ENCODE measurements at places on chromosomes 5 and 9.
A peak's percentile ranks its signal among the peaks of the same experiment; 100 is the strongest.

GRCh38 chr5:87129046-87129445 is 138.6 kb upstream of the RASA1 start:
- no peak for DNase-seq

GRCh38 chr5:40734986-40735385 is 20.8 kb downstream of the TTC33 start:
- DNase-seq, result peak; percentile 58

DNA sequence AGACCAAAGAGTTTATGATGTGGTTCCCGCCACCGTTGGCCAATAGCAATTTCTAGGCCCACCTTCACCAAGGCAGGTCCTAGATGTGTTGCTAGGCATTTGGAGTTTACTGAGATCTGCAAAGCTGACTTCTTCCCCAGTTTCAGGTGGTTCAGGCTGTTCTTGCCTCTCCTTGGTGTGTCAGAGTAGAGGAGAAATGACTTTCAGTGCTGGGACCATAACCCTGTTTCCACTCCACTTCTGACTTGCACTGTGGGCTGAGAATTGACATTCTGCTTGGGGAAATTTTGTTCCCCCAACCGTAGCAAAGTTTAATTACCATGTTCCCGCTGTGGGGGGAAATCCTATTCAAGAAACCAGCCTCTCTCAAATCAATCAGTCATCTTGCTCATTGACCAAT is 128.0 kb upstream of the GABRP start:
- DNase-seq, result no peak

DNA sequence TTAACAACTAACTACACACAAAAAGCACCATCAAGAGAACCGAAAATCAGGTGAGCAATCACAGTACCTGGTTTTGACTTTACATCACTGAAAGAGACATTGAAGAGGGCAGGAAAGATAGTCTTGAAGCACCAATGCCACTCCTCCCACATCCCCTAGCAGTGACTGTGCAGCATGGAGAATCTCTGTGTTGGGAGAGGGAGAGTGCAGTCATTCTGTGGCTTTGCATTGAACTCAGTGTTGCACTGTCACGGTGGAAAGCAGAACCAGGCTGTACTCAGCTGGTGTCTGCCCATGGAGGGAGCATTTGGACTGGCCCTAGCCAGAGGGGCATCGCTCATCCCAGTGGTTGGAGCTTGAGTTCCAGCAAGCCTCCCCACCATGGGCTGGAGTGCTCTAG is 40.4 kb downstream of the C5 start:
- DNase-seq, result no peak

- no peak for DNase-seq
These were observed 146.5 kb upstream of the IRX4 start for GRCh38 chr5:2029206-2029605.

- no peak for DNase-seq
These were observed 152.9 kb upstream of the MAP1B start for GRCh38 chr5:71954329-71954728.

DNA sequence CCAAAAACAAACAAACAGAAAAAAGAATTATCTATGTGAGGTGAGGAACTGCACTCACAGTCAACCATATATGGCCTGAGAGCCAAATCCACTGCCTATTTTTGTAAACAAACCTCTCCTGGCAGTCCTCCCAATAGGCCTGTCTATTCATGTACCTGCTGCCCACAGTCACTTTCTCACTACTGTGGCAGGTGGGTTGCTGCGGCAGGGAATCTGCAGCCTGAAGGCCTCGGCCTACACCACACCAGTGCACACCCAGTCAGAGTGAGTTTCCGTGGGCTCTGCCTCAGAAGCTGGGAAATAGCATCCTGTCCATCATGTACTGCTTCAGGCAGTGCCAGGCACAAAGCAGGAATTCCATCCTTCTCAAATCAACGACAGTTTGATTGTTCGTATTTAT is 82.3 kb downstream of the SPTLC1 start:
- no peak for DNase-seq

DNA sequence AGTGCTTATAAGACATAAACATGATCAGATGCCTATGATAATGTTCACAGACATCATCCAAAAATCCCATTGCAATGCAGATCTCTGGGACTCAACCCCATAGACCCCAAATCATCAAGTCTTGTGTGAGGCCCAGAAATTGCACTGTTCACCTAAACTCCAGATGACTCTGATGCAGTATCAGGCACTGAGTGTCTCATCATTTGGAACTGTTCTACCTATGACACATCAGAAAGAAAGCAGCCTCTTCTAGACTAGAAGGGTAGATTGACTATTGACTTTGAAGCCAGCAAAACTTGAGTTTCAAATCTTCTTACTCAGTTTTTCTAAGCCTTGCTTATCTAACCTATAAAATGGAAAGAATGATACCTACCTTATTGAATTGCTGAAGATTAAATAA is 58.7 kb upstream of the PAPPA start:
- peak; percentile 57 for DNase-seq

GRCh38 chr5:52808316-52808901 is 20.7 kb downstream of the ITGA1 start:
- peak; percentile 78 for DNase-seq

DNA sequence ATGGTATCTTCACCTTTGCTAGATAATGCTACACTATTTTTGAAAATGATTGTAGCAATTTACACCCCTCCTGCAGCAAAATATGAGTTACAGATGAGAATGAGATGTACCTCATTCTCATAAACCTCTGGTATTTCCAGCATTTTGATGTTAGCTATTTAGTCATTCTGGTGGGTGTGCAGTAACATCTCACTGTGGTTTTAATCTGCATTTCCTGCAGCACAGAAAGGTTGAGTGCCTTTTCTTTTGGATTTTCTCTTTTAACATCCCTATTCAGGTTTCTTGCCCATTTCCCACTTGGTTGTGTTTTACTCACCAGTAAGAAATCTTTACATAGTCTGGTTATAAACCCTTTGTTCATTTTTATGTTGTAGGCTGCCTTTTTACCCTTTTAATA is 206.2 kb downstream of the NR3C1 start:
- DNase-seq, result peak; percentile 64

- DNase-seq, result no peak
These were observed 51.6 kb downstream of the SLC1A1 start for GRCh38 chr9:4541856-4542255.

DNA sequence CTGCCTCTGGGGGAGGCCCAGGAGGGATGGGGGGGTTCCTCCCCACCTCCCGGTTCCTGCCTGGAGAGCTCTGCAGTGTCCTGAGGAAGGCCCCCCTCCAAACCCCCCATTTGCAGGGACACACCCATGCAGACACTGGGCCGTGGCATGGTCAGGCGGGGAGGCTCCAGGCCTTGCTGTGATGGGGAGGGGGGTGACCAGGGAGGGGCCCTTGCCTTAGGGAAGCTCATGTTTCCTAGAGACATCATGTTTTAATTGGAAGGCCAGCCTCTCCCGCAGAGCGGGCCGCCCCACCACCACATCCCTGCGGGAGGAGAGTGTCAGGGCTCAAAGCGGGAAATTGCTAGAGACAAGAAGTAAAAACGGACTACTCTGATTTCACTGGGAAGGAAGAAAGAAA is 12.0 kb downstream of the PRRX2 start:
- DNase-seq, result no peak

DNA sequence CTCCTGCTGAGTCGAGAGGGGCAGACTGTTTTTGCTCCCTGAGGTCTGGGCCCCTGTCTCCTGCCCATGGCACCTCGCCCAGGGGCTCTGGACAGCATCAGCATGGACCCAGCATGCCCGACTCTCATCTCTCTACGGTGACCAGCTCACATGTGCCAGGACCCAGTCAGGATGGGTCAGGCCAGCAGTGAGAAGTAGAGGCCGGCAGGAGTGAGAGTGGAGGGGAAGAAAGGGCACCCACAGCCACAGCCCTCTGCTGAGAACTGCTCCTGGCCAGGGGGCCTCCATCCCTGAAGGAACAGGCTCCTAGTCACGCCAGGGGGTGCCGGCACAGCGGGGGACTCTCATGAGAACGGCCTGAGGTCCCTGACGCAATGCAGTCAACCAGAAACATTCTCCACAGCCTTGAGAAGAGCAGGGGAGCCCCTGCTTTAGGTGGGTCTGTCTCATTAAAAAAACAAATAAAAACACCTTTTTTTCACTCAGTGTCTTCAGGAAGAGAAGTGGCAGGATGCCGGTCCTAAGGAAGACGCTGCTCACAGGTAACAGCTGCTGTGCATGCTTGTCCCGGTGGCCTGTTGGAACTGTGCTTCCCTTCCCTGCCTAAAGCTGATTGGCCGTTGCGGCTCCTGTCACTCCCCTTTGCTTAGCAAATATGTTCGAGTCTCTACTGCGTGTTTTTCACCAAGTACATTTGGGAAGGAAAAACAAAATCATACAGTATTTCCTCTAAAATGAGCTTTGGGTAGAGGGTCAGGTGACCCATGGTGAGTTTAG is 85.7 kb upstream of the FBXW11 start:
- DNase-seq, result no peak

DNA sequence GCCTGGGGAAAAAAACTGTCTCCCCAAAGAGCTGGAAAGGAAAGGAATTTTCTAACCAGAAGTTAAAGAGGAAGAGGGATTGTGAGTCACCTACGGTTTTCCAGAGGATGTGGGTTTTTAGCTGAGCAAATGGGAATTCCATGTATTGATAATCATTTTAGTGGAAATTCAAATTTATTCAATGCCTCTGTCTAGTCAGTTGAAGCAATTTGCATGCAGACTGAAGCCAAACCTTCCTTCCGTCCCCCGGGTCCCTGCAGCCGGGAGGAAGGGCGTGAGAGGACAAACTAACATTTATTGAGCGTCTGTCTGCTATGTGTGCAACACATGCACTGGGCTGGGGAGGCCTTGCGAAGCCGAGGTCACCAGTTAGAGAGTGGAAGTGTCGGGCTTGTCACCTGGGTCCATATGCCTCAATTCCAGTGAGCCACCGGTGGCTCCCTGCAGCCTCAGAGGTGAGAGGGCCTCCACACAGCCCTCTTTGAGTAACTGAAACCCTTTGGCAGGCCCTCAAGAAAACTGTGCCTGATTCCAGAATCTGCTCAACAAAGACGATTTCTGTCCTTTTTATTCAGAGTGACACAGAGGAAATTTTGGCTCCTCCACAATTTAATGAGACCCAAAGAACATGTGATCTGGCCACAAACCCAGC is 70.3 kb downstream of the COL27A1 start:
- DNase-seq, result no peak

DNA sequence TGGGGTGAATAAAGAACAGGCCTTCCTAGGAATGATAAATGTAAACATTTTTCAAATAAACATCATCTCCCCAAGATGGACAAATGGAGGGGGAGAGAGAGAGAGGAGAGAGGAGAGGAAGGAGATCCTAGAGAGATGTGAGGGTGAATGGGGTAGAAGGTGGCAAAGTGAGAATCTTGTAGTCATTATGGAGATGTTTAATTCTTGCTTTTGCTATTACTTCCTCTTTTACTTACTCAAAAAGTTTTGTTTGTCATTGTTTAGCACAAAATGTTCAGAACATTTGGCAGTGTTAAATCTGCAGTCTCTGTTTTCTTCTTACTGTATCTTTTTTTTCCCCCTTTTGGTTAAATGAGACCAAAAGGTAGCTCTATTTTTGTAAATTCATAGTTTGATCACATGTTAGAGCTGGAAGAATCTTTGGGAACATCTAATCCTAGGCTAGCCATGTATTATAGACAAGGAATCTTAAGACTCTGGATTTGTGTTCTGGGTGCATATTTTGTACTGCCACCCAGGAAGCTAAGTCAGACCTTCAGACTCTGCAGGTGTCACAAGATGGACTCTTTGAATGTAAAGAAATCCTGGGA is 266.1 kb downstream of the NTRK2 start:
- DNase-seq, result no peak

GRCh38 chr5:80185095-80185494 is 70.8 kb downstream of the SERINC5 start:
- no peak for DNase-seq

GRCh38 chr5:132102101-132102701 is 28.6 kb downstream of the CSF2 start:
- DNase-seq, result no peak

- DNase-seq, result no peak
These were observed 45.2 kb upstream of the NDFIP1 start for GRCh38 chr5:142063376-142063775.

DNA sequence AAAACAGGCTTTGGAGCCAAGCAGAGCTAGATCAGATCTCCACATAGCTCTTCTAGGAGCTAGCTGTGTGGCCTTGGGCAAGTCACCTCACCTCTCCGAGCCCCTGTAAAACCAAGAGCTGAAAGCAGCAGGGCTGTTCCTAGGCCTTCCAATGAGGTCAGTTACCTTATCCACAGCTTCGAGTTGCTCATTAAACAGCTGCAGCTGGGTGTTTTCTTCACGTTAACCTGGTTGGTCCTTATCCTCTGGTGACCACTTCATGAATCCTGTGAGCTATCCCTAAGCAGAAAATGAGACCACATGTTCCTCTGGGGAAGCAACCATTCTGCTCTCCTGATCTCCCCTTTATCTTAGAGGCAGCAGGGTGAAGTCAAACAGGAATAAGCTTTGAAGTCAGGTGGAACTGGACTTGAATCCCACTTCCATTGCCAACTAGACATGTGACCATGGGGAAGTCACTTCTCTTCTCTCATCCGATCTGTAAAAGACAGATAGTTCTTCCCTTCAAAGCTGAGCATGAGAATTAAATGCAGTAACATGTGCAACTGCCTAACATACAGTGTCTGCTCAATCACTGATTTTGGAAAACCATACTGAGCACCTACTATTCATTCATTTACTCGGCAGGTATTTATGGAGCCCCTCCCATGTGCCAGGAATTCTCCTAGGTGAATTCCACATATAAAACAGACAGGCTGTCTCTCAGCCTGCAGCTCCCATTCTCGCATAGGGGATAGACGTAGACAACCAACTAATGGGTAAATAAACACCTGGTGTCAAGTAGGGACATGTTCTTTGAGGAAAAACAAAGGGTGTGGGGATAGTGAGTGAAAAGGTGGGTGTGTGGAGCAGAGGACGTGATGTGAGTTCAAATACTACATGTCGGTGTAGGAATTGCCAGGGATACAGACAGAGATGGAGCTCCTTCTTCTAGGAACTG is 111.7 kb upstream of the BOD1 start:
- DNase-seq, result no peak

DNA sequence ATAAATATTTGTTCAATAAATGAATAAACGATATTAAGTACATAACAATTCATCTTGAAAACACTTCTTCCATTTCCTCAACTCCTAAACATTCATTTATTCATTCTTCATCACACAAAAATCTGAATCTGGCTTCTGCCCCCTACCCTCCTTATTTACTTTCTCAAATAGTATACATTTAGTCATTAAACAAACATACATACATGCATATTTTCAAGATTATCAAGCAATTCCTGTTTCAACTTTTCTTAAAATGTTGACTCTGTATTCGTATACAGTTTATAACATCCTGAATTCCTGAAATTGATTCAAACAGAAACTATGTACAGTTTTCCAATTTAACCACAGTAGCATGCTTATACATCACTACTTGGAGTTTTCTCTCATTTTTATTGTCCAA is 129.0 kb downstream of the MUSK start:
- DNase-seq, result peak; percentile 77

- no peak for DNase-seq
These were observed 368.1 kb downstream of the DTWD2 start for GRCh38 chr5:118620233-118620632.

All from iris pigment epithelial cell (primary cell).